ENCODE measurements at places on chromosomes 12 and 14.
A peak's percentile ranks its signal among the peaks of the same experiment; 100 is the strongest.

GRCh38 chr12:19867151-19867550 is 427.9 kb downstream of the AEBP2 start:
- DNase-seq: no peak

GRCh38 chr12:124632519-124632984 is 65.1 kb upstream of the NCOR2 start:
- no peak for DNase-seq

GRCh38 chr12:101759396-101760047 is 20.3 kb upstream of the SYCP3 start:
- no peak for DNase-seq

DNA sequence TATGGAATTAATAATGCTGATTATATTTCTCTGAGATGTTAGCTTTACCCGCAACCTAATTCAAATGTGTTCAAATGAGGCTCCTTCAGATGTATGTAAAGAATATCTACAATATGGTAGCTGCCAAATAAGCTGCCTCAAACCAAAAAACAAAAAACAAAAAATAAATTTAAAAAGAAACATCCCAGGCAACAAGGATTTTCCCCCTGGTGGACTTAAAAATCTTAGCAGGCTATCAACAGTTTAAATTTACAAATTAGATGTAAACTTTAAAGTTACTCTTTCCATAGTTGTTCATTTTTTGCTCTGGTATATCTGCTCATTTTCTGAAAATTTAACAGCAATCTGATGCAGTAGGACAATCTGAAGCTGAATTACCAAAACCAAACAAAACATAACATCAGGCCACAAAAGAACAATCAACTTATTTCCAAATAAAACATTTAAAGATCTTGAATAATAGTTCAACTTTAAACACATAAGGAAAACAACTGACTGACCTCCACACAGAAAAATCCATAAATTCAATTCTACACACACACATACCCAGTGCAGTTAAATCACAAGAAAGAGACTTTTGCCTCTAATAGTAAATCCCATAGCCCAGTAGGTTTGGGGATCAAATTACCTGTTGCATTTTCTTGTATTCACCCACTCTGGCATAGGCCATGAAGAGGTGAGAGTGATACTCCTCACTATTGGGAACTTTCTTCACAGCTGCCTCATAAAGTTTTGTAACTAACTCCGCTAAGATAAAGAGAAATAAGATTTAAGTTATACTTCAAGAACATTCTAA is 21.3 kb downstream of the NAA25 start:
- DNase-seq: no peak

GRCh38 chr12:7483343-7483742 is 20.2 kb downstream of the CD163 start:
- no peak for DNase-seq

GRCh38 chr12:94954029-94954685 is 49.3 kb downstream of the NDUFA12 start:
- DNase-seq: no peak

DNA sequence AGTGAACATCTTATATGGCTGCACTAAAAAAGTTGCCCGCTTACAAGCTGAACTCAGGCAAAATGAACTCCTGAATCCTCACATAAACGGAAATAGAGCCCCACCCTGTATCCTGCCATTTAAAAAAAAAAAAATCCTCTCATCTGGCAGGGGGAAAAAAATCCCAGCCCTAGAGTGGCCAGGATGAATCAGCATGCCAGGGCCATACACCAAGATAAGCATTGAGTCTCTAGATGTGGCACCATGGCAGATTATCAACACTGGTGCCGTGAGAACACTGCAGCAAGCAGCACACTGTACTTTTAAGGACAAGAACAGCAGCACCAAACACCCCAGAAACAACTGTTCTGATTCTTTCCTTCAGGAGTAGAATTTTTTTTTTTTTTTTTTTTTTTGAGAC is 65.5 kb downstream of the RASSF3 start:
- no peak for DNase-seq

GRCh38 chr14:60648249-60648933 is 886 bp downstream of the SIX1 start:
- DNase-seq: no peak

- DNase-seq: no peak
Observed at GRCh38 chr14:104889375-104889757, 24.3 kb downstream of the CEP170B start.

DNA sequence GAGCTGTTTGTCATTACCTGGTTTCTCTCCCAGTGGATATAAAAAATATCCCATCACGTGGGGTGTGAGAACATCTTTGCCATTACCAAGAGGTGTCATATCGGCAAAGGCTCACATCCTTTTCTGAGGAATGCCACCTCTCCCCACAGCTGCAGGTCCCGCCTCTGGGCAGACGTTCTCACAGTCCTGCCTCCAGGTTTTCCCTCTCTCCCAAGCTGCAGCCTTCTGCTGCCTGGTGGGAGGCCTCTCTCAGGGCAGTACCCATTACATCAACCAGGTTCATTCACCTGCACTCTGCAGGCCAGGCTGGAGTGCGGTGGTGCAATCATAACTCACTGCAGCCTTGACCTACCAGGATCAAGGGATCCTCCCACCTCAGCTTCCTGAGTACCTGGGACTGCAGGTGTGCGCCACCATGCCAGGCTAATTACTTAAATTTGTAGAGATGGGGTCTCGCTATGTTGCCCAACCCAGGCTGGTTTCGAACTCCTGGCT is 15.0 kb upstream of the TMEM119 start:
- no peak for DNase-seq

DNA sequence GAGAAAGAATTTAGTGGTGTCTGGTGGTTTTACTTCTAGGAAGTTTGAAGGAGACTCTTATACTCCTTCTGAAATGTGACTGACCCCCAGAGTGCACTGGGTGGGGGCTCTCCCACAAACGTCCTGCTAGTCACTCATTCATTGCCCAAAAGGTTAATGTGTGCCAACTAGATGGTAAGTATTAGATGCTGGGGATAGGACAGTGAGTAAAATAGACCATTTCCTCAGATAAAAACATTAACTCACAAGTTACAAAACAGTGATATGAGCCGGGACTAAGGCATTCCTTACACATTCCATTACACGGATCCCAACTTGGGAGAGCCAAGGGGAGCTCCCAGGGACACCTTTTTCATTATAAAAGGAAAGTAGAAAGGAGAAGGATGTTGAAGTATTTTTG is 185.1 kb downstream of the ATXN7L3B start:
- DNase-seq: no peak

DNA sequence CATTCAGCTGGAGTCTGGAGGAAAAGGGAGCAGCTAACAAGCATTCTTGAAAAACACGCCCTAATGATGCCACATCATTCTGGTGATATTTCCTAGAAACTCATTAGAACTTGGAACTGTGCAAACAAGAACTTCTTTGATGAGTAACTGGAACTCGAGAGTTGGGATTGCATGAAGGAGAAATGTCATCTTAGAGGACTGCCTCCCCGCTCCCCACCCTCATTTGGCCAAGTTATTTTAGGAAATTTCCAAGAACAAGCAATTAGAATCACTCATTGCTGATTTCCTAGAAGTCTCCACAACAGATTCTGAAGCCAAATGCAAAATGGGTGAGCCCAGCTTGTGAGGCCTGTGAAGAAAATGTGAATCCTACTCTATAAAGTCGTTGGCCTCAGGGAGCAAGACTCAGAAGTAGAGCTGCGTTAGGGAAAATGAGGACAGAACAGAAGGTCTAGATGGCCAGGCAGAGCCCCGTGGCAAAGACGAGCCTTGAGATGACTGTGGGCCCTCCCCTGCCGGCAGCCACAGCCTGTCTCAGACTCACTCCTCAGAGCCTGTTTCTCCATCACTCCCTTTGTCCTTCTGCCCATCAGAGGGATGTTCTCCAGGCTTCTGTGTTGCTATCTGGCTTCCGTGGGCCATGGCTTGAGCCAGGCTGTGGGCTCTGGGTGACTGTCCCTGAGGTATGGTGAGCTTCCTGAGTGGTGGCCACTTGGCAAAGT is 38.4 kb downstream of the RTL1 start:
- no peak for DNase-seq

- DNase-seq: no peak
Observed at GRCh38 chr12:6570264-6570887, 2.3 kb upstream of the NOP2 start.

- no peak for DNase-seq
Observed at GRCh38 chr12:65263777-65264176, 14.7 kb upstream of the MSRB3 start.

DNA sequence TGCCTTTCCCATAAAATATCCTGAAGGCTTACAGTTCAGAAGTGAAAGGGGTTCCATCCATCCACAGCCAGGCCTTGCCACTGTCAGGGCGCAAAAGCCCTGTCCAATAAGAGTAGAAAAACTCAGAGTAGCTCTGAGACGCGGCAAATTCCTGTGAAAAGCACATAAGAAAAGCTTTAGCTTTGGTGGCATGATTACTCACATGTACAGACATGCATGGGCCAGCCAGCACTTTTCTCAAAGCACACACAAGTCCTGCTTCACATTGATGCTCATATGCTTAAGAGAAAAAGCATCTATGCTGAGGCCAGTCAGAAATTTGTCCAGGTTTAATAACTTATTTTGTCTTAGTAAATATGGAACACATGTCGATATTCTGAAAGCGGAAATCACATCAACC is 25.5 kb downstream of the CLEC1A start:
- DNase-seq: no peak

GRCh38 chr14:26655128-26655527 is 57.3 kb upstream of the NOVA1 start:
- DNase-seq: no peak

DNA sequence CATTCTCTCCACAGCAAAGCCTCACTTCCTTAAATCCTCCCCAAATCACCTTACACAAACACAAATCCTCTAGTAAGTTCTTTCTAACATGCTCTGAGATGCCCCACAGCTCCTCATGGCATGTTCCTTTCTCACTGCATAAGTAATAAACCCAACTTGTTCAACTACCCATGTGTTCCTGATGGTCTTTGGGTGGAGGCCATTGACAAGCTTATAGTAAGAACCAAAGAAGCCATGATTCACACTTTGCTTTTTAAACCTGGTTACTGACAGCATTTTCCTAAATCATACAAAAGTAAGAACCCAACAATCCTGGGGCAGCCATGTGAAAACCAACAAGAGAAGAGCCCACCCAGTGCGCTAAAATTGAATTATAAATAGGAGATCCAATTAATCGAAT is 138.6 kb downstream of the ITPR2 start:
- no peak for DNase-seq

DNA sequence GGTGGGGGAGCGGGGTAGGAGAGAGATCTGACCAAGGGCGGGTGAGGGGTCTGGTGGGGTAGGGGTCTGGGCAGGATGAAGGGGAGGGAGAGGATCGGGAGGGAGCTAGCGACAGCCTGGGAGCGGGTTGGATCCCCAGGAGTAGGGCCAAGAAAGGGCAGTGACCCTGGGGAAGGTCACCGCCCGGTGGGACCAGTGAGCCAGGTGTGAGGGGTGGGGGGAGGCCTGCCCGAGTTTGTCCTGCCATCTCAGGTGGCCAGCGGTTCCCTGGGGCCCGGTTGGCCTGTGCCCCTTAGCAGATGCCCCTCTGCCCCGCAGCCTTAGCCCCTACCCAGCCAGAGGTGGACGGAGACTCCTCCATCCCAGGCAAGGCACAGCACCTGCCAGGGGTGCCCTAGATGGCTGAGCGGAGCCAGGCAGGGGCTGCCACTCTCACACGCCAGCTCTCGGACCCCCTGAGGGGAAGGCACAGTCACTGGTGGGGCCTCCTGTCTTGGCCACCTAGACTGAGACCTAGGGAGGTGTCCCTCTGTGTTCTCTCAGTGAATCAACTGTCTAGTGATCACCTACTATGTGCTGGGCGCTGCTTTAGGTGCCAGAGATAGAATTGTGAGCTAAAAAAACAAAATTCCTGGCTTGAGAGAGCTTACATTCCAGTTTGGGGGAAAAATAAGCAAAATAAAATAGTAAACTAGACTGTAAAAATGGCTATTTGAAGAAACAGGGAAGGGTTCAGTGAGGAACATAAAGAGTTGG is 629 bp upstream of the TTC7B start:
- no peak for DNase-seq

DNA sequence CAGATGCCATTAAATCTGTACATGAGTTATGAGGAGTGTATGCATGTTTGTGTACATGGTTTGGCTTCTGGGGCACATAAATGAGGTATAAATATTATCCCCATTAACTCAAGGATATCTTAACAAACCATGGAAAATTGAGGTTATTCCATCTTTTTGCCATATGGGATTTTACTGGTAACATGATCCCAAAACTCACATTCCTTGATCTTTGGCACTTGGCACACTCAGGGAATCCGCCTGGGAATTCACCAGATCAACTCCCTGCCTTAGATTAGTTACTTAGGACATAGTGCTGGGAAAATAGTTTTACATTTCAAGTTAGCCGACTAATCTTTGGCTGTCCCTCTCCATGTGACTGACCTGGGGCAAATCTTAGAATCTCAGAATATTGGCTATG is 16.9 kb downstream of the CDKN1B start:
- no peak for DNase-seq

GRCh38 chr14:30974628-30975027 is 50.8 kb upstream of the AP4S1 start:
- DNase-seq: no peak

GRCh38 chr14:24297190-24297964 is 2.2 kb downstream of the DHRS1 start:
- DNase-seq: no peak

DNA sequence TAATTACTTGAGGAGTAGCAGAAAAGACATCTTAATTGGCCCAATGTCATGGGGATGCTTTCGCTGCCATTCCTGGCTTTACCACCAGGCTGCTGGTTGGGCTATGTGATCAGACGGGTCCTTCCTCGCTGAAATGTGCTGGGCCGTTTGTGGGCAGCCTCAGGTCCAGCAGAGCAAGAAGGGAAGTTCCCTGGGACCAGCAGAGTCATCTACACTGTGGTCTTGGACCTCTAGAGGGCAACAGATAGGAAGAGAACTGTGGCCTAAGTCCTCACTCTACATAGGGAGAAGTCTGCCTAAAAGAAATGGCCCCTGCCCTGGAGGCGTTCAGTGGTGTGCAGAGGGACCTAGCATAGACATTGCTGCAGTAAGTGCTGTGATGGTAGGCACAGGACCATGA is 10.9 kb downstream of the EVL start:
- no peak for DNase-seq

DNA sequence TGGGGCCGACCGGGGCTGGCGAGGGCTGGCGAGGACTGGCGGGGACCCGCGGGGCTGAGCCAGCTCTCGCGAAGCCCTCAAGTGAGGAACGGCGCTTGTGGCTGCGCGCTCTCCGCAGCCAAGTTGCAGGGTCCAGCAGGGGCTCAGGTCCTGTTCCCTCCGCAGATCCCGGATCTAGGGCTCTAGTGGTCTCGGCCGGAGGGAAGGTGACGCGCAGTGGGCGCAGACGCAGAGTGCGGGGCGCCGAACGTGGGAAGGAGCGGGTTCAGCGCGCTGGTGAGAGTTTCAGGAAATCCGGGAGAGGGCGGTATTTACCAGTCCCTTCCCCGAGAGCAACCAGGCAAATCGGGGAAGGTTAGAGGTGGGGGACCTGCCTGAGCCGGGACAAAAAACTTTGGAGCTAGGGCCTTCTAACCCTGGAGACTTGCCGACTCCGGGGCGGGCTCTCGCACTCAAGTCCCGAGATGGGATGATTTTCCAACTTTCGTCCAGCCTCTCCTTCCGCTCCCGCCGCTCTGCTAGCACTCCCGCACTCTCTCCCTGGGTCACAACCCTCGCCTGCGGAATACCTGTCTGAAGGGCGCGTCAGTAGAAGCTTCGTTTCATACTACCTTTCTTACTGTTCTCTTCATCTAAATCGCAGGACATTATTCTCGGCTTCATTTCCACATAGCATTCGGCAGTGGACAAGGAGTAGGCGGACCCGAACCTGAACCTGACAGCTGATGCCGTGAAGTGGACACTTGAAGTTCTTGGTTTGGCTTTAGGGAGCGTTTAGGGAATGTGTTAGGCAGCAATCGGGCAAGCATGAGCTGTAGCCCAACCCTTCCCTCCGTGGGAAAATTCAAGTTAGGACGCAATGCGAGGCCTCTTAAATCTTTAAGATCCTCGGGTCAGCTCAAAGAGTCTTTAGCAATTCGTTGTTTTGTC is 13.6 kb upstream of the PAX9 start:
- DNase-seq: peak; percentile 55
